ENCODE measurements at places on chromosomes 6 and 20.

DNA sequence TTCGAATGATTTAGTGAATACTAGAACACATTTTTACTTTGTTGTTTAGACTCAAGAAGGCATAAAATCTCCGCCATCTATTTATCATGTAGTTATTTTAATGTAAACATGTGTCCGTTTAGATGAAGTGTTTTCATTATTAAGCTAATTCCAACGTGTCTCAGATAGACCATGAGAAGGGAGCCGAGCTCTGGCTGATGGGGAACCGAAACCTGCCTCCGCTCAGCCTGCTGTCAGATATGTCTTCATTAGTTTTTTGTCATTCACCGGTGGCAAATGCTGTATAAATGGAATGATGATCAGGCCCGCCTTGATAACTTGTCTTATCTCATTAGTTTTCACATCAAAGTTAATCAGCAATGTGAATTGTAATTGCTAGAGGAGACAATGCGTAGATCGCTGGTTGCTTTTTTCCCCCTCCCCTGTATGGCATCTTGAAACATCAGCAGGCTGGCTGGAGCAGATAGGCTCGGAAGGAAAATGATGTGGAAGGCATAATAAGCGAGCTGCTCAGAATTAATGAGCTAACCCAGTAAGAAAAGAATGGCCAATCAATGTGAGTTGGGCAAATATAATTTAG lies 136.4 kb downstream of the LINC00237 start:
- DNase-seq, result no peak

DNA sequence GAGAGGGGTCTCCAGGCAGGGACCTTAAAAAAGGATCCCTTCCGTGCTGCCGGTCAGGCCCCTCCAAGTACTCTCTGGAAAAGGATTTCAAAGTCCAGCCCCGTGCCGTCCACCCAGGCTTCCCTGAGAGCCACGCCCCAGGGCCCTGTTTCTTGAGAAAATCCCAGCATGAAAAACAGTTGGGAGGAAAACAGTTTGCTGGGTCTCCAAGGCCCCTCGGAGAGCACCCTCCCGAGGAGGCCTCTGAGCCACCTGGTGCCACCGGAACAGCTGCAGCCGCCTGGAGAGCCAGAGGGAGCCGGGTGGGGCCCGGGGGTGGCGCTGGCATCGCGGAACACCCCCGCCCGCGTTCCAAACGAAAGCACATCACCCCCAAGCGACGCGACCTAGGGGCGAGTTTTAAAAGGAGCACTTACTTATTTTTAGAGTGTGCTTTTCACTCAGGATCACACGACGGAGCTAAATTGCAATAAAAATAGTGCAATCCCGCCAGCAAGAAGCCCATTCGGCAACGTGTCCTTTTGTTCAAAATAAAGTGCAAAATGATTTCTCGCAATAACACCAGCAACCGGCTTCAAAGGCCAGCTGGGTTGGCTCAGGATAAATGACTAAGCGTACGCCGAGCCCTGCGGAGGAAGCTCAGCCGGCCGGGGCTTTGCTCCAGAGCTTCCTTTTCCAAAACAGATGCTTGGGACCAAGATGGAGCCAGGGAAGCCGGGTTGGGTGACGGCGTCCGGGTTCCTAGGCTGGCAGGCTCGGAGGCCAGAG lies 64.2 kb downstream of the YTHDF1 start:
- no peak for DNase-seq

- no peak for DNase-seq
Measured at GRCh38 chr20:1897541-1897940, 2.3 kb downstream of the SIRPA start.

- no peak for DNase-seq
Measured at GRCh38 chr20:47396762-47397476, 40.4 kb upstream of the ZMYND8 start.

GRCh38 chr6:147911686-147912085 lies 403.2 kb downstream of the SAMD5 start:
- no peak for DNase-seq

- no peak for DNase-seq
Measured at GRCh38 chr6:41427642-41428335, 92.4 kb downstream of the NCR2 start.

GRCh38 chr6:6305575-6305974 lies 14.9 kb downstream of the F13A1 start:
- DNase-seq, result no peak

DNA sequence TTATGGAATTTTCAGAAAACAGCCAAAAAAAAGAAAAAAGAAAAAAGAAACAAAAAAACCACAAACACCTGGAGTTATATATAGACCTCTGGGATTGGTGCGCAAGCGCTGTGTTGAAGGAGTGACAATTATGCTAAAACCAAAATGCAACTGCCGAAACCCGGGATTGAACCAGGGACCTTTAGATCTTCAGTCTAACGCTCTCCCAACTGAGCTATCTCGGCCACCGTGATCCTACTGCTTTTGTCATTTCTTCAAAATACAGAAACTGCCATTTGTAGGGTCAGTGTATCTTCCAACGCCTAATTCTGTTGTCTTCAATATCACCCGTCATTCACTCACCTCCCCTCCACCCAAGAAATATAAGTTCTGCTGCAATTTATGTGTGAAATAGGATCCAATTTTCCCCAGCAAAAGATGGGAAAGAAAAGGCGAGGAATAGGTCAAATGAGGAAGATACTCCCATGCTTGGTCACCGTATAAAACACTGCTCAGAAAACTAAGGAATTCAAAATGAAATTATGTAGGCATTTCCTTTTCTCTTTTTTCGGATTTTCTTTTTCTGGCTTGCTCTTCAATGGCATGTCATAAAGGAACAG lies 116.0 kb downstream of the TRIM27 start:
- no peak for DNase-seq

GRCh38 chr6:39870950-39871349 lies 63.3 kb downstream of the MOCS1 start:
- DNase-seq, result no peak

Measured in omental fat pad (tissue), 4 donors.